Activated CD8-positive, alpha-beta T cell treated with anti-CD3 and anti-CD28 coated beads for 36 hours (primary cell): ENCODE measurements at places on chromosomes 12 and 14. TPM values are rescaled to one million over a fixed set of nuclear protein-coding genes. Genes with fewer than 3 reads are reported as not detected.
A peak's percentile ranks its signal among the peaks of the same experiment; 100 is the strongest.

- H3K27me3 ChIP-seq = no peaks in the 10 kb centered on the region
- H3K4me1 ChIP-seq = peaks cover 3% of the 10 kb centered on the region
- H3K36me3 ChIP-seq = peaks cover 6% of the 10 kb centered on the region
- H3K4me3 ChIP-seq = no peak overlapping the region
- DNase-seq = no peak
Observed at GRCh38 chr12:107654873-107655272, 30.7 kb upstream of the PWP1 start.

KCNH3 gene
- total RNA-seq = 8.0 TPM

DNA sequence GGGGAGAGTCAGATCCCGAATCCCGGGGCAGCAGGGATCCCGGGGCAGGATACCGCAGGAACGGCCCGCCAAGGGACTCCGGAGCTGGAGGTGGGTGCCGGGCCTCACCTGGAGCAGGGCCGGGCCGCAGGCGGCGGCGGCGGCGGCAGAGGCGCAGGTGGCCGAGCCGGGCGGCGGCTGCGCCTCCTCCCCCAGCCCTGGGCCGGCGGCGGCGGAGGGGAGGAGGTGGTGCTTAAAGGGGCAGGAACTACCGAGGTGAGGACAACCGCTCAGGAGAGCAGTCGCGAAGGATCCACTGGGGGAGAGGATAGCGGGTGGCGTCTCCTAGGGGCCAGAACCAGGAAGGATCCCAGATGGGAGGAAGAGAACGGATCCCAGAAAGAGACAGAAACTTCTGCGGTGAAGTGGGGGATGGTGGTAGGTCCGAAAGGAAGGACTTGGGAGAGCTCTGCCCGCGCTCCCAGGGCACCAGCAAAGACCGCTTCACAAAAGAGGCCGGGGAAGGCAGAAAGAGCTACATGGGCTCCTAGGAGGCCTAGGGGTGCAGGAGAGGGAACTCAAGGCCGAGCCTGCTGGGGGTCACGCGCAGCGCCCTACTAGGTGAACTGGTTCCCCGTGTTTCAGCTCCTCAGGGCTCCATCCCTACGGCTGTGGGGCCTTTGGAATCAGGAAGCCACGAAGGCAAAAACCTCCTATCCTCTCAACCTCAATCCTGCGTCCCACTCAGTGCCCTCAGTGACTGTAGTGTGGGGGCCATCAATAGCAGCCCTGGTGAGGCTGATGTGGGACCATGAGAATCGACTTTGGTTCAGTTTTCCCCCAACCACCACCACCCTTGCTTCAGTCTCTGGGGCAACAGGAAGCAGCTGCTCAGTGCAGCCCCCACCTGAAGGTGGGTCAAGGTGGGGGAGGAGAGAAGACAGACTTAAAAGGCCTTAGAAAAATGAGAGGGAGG is 5.0 kb upstream of the BAZ2A start:
- H3K4me1 ChIP-seq = peaks cover 71% of the 10 kb centered on the region
- peak overlapping the region; percentile 91 for H3K4me3 ChIP-seq
- DNase-seq = peak; percentile 73
- H3K36me3 ChIP-seq = peaks cover 26% of the 10 kb centered on the region
- H3K27ac ChIP-seq = peak overlapping the region; percentile 98

DNA sequence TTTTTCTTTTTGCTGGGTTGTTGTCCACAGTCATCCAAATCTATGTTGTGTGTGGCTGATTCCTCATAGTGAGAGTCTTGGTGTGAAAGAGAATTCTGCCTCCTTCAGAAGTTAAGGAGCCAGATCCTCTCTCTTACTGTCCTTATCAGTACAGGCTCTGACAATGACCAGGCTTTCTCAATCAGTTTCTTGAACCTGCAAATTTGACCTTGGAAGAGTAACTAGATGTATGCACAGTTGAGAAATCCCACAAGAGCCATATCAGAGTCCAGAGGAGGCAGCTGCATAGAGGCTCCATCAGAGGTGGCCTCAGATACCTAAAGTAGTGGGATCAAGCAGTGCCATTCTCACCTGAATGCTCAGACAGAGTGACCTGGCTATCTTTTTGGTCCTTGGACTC is 5.5 kb upstream of the GALC start:
- no peaks in the 10 kb centered on the region for H3K27me3 ChIP-seq
- H3K4me1 ChIP-seq = peaks cover 67% of the 10 kb centered on the region
- H3K36me3 ChIP-seq = peaks cover 8% of the 10 kb centered on the region
- no peak for DNase-seq

DNA sequence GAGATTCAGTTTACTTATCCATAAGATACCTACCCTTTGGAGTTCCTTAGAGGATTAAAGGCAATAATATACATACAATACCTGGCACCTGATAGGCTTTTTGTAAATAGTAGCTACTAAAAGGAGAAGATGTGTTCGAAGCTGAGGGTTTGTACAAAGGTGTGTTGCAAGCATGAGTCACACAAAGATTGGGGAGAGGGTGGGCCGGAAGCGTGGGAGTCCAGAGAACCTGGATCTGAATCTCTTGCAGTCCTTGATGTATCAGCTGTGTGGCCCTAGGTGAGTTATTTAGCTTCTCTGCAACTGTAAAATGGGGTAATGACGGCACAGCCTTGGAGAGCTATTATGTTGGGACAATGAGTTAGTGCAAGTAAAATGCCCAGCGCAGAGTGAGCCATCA is 61.6 kb upstream of the PSMC1 start:
- peaks cover 10% of the 10 kb centered on the region for H3K27me3 ChIP-seq
- H3K27ac ChIP-seq = no peak overlapping the region
- DNase-seq = no peak
- H3K4me3 ChIP-seq = no peak overlapping the region

TAS2R46 gene
- 0.45 TPM for total RNA-seq
